ENCODE measurements at places on chromosomes 5 and 9.

- H3K36me3 ChIP-seq = no peaks in the 10 kb centered on the region
- no peak overlapping the region for H3K4me3 ChIP-seq
- no peaks in the 10 kb centered on the region for H3K4me1 ChIP-seq
- no peaks in the 10 kb centered on the region for H3K27me3 ChIP-seq
These were observed 466.7 kb downstream of the NFIB start for GRCh38 chr9:13847270-13847669.

DNA sequence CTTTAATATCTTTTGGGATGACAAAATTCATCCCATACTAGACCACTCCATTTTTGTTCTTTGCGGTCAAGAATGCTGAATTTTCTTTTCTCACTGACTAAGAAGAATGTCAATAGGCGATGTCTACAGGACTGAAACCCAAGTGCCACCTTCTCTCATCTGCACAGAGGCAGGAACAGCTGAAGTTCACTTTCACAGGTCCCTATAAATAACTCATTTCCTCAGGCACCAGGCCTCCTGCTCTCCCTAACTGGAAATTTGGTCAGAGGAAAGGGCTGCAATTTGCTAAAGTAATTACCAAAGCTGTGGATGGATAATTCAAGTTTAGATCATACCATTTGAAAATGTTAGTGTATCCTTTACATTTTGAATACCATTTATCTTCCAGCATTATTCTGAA is 142.9 kb downstream of the DIRAS2 start:
- no peaks in the 10 kb centered on the region for H3K4me1 ChIP-seq
- no peaks in the 10 kb centered on the region for H3K36me3 ChIP-seq
- H3K27ac ChIP-seq = no peak overlapping the region
- DNase-seq = no peak

DNA sequence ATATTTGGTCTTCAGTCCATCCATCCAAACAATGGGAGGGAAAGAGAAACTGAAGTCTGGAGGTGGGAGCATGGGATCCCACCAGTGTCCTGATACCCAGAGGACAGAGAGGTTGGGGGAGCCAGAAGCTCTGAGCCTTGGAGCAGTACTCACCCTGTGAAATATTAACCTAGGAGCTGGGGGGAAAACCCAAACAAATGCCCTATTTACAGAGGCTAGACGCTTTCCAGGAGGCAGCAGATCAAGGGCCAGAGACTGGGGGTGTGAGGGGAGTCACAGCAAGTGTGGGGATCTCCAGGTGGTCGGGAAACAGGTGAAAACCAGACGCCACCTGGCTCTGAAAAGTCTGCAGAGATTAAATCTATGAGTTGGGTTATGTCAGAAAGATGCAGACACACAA is 6.2 kb downstream of the ZER1 start:
- no peak for DNase-seq
- H3K4me3 ChIP-seq = no peak overlapping the region
- H3K27ac ChIP-seq = no peak overlapping the region

GRCh38 chr5:62143268-62144229 is 162.5 kb upstream of the KIF2A start:
- DNase-seq = no peak
- H3K4me1 ChIP-seq = no peaks in the 10 kb centered on the region
- H3K27me3 ChIP-seq = no peaks in the 10 kb centered on the region

- no peak for DNase-seq
- H3K27ac ChIP-seq = no peak overlapping the region
- no peak overlapping the region for H3K4me3 ChIP-seq
- no peaks in the 10 kb centered on the region for H3K4me1 ChIP-seq
- no peaks in the 10 kb centered on the region for H3K36me3 ChIP-seq
These were observed 246.7 kb downstream of the GAS1 start for GRCh38 chr9:86700629-86701028.

- no peaks in the 10 kb centered on the region for H3K36me3 ChIP-seq
- H3K4me3 ChIP-seq = no peak overlapping the region
- H3K27me3 ChIP-seq = no peaks in the 10 kb centered on the region
- no peak overlapping the region for H3K27ac ChIP-seq
- DNase-seq = no peak
- no peaks in the 10 kb centered on the region for H3K4me1 ChIP-seq
These were observed 49.5 kb upstream of the RORB start for GRCh38 chr9:74447451-74448193.

DNA sequence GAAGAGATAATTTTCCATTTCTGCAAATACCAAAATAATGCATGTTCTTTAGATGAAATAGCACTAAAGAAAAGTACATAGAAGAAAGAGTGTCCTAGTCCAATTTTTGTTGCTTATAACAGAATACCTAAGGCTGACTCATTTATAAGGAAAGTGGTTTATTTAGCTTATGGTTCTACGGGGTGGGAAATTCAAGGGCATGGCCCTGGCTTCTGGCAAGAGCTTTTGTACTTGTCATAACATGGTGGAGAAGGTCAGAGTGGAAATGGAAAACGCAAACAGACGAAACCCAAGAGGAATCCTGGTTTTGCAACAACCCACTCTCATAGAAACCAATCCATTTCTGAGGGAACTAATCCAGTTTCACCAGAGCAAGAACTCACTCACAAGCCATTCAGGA is 283.7 kb downstream of the CSNK1G3 start:
- H3K4me3 ChIP-seq = no peak overlapping the region
- H3K36me3 ChIP-seq = no peaks in the 10 kb centered on the region
- no peaks in the 10 kb centered on the region for H3K27me3 ChIP-seq
- no peak overlapping the region for H3K27ac ChIP-seq
- DNase-seq = no peak

DNA sequence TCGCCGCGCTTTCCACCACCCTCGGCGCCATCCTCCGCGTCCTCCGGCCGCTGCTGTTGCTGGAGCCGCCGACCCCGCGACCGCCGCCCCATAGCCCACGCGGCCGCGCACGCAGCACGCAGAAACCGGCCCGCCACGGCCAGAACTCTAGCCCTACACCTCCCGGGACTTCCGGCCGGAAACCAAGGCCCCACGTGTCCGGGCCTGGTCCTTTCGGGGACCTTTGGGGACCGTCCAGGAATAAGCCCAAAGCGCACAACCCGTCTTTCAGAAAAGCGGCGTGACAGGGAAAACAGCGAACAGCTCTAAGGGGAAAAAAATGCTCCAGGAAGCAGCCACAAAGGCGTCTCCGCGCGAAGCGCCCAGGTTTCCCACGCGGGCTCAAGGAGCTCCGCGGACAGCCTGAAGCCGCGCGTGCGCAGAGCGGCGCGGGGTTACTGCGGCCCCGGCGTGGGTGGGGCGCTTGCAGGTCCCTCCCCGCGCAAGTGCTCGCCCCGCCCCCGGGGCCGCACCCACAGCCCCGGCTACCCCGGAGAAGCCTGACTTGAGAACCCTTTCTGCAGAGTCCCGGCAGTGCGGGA is at the start of the genes NSUN2 and SRD5A1:
TSS of gene NSUN2 (minus strand) at position 157 of the 581 bp plus-strand sequence. CDS start at position 92, 65 bp downstream.
TSS of gene SRD5A1 (plus strand) at position 553 of the 581 bp plus-strand sequence. CDS start 137 bp downstream, outside the sequence.
- peak within 1 kb of the TSS; percentile 86 for H3K27ac ChIP-seq
- no peaks in the 10 kb centered on the region for H3K27me3 ChIP-seq
- DNase-seq = peak; percentile 88
- peaks cover 14% of the 10 kb centered on the region for H3K36me3 ChIP-seq
- peaks cover 21% of the 10 kb centered on the region for H3K4me1 ChIP-seq
- peak within 1 kb of the TSS; percentile 81 for H3K4me3 ChIP-seq

DNA sequence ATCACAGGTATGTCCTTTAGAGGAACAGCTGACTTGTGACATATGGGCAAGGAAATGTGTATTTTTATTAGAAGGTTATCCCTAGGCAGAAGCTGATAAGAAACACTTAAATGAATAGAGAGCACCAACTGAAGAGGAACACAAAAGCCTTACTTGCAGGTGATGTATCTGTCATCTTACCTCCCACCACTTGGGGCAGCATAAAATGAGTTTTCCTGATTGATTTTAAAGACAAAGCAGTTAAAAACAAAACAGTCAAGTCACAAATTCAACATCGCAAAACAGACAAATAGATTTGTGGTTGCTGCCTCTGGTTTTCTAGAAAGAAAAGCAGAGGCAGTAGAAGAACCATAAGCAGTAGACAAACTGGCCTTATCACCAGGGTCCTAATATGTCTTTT is 302.4 kb upstream of the ZNF462 start:
- no peaks in the 10 kb centered on the region for H3K27me3 ChIP-seq
- H3K4me3 ChIP-seq = no peak overlapping the region
- no peak overlapping the region for H3K27ac ChIP-seq
- no peaks in the 10 kb centered on the region for H3K4me1 ChIP-seq
- no peak for DNase-seq

DNA sequence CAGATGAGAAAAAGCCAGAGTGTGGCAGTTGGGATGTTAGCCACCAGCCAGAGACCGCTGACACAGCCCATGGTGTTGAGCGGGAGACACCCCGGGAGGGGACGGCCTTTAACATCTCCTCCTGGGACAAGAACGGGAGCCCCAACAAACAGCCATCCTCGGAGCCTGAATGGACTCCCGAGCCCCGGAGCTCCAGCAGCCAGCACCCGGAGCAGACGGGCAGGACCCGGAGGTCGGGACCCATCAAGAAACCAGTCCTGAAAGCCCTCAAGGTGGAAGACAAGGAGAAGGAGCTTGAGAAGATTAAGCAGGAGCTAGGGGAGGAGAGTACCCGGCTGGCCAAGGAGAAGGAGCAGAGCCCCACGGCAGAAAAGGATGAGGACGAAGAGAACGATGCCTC is 28.0 kb upstream of the POMT1 start:
- no peak for DNase-seq
- peaks cover 97% of the 10 kb centered on the region for H3K36me3 ChIP-seq
- no peaks in the 10 kb centered on the region for H3K27me3 ChIP-seq
- no peaks in the 10 kb centered on the region for H3K4me1 ChIP-seq

GRCh38 chr5:55027595-55027994 is 3.5 kb downstream of the GZMK start:
- no peaks in the 10 kb centered on the region for H3K27me3 ChIP-seq
- no peak overlapping the region for H3K27ac ChIP-seq
- H3K4me1 ChIP-seq = peaks cover 16% of the 10 kb centered on the region
- H3K4me3 ChIP-seq = no peak overlapping the region
